ENCODE measurements at places on chromosomes 3 and 15.
A peak's percentile ranks its signal among the peaks of the same experiment; 100 is the strongest.

DNA sequence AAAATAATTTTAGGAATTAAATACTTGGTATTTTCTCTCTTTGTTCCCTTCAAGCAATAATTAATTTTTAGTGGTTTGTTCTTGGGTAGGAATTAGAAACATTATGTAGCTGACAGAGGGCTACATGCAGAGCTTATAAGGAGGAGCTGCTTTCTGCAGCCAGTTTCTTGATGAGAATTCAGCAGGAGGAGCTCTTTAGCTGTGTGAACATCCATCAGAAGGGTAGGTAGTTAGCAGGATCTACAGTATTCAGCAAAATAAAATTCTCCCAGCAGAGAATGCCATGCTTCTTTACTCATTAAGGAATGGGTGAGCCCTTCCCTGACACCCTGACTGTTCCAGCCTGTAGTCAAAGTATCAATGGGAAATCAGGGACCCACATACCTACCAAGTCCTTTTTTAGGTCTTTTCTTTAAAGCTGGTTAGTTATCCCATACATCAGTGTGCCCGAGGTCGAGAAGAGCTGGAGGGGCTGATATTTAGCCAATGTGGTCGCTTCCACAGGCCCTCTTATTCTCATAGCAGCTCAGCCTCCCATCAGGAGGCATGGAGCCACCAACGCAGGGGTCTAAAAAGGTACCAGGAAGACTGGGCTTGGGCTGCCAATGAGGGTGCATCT is 54.0 kb downstream of the KCNAB1 start:
- DNase-seq = peak; percentile 70

DNA sequence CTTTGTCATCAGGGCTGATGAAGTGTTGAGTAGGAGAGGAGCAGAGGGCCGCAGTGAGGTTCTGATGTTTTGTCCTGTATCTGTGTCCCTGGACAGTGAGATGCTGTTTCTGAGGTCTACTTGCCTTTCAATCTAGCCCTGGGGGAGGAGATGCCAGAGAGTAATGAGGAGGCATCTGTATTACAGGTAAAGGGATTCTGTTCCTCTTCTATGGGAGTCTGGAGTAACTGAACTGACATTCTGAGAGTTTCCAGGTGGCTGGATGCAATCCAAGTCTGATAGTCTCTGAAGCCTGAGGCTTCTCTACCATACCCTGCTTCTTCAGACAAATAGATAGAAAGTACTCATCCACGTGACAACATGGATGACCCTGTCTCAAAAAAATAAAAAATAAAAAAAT is 60.9 kb downstream of the IL12A start:
- no peak for DNase-seq

DNA sequence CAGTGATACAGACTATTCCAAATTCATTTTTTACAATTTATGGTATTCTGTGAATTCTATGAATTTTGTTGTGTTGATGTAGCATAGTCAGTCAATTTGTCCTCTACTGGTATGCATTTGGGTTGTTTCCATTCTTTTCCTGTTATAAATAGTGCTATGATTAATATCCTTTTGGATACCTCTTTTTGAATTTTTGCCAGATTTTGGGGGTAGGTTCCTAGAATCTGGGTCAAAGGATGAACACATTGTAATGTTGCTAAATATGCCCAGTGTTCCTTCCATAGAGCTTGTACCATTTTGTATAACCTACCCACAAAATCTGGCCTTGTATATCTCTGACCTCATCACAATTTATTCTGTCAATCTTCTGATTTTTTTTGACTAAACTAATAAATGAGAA is 44.4 kb upstream of the C3orf38 start:
- peak; percentile 39 for DNase-seq

DNA sequence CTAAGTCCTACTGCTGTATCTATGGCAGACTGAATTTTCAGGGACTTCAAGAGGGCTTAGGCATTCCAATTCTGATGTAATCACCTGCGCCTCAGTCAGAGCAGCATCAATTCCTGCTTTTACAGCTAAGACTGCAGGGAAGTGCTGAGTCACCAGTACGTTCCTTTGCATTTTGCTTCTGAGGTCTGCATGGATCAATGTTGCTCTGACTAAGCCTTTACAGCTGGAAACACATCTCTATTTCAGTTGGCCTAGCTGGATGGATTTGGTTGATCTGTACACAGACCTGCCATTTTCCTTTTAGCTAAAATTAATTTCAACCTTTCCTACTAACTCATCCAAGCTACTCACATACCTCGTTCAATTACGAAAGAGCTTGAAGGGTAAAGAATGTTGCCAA is 51.3 kb downstream of the ETV5 start:
- peak; percentile 87 for DNase-seq

GRCh38 chr3:60743631-60744164 is 507.6 kb downstream of the FHIT start:
- no peak for DNase-seq
